ENCODE measurements at places on chromosomes 7 and 10. TPM values are rescaled to one million over a fixed set of nuclear protein-coding genes. Genes with fewer than 3 reads are reported as not detected.

The INSYN2A gene
- not detected for total RNA-seq

The TMEM236 gene
- 0.11 TPM for total RNA-seq

The ITGA8 gene
- not detected for total RNA-seq

The HOXA9 gene
- 0.18 TPM for total RNA-seq

The HOGA1 gene
- 0.18 TPM for total RNA-seq

The COL17A1 gene
- 2.2 TPM for total RNA-seq

The COMMD3 gene
- 37.1 TPM for total RNA-seq

The CALY gene
- not detected for total RNA-seq

The WNT16 gene
- total RNA-seq, result not detected

The NAT16 gene
- total RNA-seq, result not detected

The CCDC3 gene
- 0.66 TPM for total RNA-seq

The SLC18A2 gene
- 0.04 TPM for total RNA-seq

The PIK3CG gene
- total RNA-seq, result 12.2 TPM

The MSS51 gene
- total RNA-seq, result 0.59 TPM

The HOXA10 gene
- total RNA-seq, result 0.14 TPM

DNA sequence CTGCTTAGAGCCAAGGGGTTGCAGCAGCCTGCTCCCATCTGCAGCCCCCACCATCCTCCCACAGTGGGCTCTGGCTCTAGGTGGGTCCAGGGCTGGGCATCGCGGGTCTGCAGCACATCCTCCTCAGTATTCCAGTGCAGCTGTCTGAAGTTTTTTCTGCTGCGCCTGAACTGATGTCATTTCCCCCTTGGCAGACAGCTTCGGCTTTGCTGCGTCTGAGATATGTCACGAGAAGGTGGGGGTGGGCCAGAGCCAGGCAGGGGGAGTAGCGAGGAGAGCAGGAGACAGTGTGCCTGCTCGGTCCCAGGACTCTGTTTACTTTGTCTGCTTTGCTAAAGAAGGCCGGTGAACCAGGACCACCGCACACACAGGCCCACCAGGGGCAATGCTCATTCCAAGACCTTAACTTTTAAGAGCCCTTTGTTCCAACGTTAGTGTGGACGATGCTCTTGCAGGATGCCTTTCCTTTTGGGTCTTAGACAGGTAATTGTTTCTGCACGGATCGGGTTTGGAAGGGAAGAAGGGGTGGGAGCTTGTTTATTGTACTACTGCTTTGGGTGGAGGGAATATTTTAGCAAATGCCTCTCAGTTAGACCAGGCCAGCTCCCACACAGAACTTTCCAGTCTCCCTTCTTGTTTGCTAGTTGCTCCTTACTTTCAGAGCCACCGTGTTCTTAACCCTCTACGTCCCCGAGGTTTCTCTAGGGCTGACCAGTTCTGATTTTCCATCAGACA lies 32.4 kb downstream of the WBP1L start:
- peak; percentile 88 for DNase-seq

DNA sequence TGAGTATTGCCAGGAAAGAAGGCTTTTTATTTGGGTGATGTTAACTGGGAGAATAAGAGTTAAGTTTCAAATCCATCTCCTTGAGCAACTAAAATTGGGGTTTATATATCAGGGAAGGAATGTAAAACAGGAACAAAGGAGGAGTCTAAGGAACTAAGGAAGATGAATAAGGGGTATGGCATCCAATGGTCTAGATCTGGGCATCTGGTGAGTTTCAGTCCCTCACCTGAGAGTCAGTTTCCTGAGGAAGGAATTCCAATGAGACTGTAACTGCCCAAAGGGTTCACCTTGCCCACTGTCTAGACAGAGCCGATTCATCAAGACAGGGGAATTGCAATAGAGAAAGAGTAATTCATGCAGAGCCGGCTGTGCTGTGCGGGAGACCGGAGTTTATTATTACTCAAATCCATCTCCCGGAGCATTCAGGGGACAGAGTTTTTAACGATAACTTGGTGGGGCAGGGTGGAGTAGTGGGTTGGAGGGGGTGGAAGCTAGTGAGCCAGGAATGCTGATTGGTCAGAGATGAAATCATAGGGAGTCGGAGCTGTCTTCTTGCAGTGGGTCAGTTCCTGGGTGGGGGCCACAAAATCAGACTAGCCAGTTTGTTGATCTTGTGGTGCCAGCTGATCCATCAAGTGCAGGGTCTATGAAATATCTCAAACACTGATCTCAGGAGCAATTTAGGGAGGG lies 188.3 kb upstream of the STK17A start:
- no peak for DNase-seq

GRCh38 chr10:125340903-125341302 lies 180.5 kb upstream of the CTBP2 start:
- no peak for DNase-seq

GRCh38 chr7:74657692-74658177 lies at the start of gene GTF2I:
TSS of gene GTF2I (plus strand) at chr7:74657718. CDS start at chr7:74689129, 31,411 bp downstream.
- no peak for DNase-seq

GRCh38 chr7:137564677-137565076 lies 221.1 kb upstream of the PTN start:
- no peak for DNase-seq

GRCh38 chr10:18246967-18247366 lies 106.7 kb downstream of the CACNB2 start:
- no peak for DNase-seq

GRCh38 chr10:12800302-12800701 lies 201.2 kb downstream of the CCDC3 start:
- DNase-seq, result no peak

- DNase-seq, result no peak
These were observed 165.5 kb downstream of the SND1 start for GRCh38 chr7:127817466-127817865.

- no peak for DNase-seq
These were observed 46.0 kb downstream of the MINPP1 start for GRCh38 chr10:87550741-87551140.

DNA sequence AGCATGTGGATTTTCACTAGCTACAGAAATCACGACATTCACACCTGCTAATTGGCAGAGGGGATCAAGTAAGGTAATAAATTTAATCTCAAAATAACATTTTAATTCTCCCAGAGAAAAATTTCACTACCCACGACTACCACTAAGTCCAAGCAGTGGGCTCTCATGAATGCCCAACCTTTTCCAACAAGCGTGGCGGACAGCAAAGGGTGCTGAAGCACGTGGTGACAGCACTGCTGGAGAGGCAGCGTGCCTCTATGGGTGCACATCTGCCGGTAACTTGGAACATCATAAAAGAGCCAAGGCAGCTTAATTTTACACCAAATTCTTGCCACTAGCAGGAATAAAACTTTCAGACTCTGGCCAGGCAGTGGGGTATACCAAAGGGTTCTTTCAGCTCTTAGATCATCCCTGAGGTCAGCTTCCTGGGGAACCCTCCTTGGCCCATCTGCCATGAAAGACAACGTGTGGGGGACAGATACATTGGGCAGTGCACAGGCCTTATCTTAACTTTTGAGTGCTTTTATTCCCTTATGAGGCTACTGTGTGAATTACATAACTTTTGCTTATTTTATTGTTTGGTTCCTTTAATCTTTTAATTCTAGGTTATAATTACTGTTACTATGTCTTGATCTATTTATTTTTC lies 206.7 kb upstream of the KCTD7 start:
- no peak for DNase-seq

- DNase-seq, result no peak
These were observed 82.8 kb upstream of the FRMD4A start for GRCh38 chr10:14413523-14413922.

GRCh38 chr7:120334475-120334874 lies 61.5 kb downstream of the KCND2 start:
- DNase-seq, result no peak

DNA sequence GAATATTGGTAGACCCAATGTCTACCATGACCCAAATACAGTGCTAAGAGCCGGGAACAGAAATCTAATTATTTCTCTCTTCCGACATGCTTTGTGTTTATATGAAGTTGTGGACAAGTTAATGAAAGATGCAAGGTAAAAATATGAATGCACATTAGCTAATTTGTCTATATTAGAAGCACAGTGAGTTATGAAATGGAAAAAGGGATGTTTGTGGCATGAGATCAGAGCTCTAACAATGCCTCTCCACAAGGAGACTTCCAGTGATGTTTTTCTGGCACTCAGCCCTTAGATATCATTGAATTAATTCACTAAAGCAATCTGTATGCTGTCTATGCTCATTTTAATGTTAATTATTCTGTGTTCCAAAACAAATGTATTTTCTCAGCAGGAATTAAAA lies 897.2 kb downstream of the CNTNAP2 start:
- no peak for DNase-seq

DNA sequence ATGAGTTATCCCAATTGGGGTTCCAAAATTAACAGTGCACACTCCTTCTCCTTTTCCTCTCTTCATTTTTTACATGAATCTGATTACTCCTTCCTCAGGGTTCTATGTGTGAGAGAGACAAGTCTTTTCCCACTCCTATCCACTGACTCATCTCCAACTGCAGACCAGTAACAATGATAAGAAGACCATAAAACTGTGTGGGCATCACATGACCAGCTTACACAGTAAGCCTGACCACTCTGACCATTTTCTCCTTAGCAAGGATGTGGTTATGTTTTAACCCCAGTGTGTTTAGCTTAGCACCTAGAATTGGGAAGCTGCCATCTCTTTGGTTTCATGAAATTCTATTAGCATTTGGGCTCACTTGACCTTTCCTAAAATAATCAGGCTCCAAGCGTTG lies 145.0 kb upstream of the CALCR start:
- DNase-seq, result no peak

- no peak for DNase-seq
These were observed 11.1 kb downstream of the HTR7 start for GRCh38 chr10:90846746-90847145.

GRCh38 chr7:26668821-26669220 lies 195.6 kb downstream of the SKAP2 start:
- DNase-seq, result no peak

DNA sequence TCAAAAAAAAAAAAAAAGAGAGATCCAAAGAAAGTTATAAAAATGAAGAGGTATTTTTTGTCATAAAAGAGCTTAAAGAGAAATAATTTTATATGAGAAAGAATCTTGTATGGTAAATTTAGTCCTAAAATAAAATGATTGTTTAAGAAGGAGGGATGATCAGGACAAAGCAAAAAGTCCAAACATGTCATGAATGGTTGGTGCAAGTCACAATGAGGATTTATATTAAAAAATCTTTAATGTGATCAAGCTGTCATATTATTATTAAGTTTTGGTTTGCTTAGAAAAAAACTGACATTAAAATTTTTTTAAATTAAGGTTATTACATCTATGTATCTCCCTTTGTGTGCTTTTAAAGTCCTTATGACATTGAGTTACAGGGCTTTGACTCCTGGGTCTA lies 220.4 kb downstream of the TMEM26 start:
- no peak for DNase-seq

Measured in pulmonary artery endothelial cell (primary cell).